GM13976 (cell line): ENCODE measurements at places on chromosomes 1 and 21.

DNA sequence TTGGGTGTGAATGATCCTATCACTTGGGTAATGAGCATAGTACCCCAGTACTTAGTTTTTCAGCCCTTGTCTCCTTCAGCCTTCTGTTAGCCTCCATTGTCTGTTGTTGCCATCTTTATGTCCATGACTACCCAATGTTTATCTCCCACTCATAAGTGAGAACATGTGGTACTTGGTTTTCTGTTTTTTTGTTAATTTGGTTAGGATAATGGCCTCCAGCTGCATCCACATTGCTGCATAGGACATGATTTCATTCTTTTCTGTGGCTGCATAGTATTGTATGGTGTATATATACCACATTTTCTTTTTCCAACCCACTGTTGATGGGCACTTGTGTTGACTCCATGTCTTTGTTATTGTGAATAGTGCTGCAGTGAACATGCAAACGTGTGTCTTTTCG, 39.6 kb upstream of the GPR52 start:
- DNase-seq = no peak

GRCh38 chr1:177164380-177165068, at the start of gene ASTN1:
Gene ASTN1, minus strand, starts transcription at chr1:177164712. Its CDS starts 36 bp downstream, at chr1:177164676.
- DNase-seq = no peak

GRCh38 chr1:244431166-244431565, 20.5 kb downstream of the ADSS2 start:
- no peak for DNase-seq

DNA sequence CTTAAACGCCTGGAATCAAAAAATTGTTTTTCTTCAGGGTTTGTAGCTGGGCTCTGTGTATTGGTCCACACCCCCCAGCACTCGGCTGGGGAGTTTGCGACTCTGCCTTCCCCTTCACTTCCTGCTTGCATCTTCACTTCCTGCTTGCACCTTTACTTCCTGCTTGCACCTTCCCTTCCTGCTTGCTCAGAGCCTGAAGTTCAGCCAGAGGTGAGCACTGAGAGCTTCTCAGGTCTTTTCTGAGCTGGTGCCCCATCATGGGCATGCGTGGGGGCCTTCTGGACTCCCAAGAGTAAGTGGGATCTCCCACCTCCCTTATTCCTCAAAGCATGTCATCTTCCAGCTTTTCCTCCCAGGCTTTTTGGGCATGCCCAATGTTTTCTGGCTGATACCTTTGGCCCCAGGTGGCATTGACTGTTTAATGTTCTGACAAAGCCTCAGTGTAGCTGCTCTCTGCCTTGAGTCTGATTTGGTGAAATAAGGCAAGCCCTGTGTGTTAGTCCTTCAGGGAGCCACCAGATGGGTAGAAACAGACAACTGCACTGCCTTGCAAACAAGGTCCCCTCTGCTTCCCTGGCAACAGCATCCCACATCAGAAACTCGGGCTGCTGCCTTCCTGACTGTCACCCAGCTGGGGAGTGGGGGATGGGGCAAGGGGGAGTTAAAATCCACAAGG, 3.5 kb downstream of the KRTAP10-2 start:
- DNase-seq = no peak

DNA sequence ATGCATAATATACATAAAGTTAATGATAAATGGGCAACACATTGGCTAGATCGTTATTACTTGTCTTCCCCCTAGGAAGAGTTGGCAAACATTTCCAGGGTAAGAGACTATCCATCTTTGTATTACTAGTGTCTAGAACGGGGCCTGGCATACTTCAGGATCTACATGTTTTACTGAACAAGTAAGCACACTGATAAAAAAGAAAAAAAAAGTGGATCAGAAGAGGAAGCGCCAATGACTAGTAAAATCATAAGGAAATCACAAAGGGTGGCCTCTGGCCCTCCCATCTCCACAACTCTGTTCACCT, 482 bp downstream of the TM2D1 start:
- no peak for DNase-seq

DNA sequence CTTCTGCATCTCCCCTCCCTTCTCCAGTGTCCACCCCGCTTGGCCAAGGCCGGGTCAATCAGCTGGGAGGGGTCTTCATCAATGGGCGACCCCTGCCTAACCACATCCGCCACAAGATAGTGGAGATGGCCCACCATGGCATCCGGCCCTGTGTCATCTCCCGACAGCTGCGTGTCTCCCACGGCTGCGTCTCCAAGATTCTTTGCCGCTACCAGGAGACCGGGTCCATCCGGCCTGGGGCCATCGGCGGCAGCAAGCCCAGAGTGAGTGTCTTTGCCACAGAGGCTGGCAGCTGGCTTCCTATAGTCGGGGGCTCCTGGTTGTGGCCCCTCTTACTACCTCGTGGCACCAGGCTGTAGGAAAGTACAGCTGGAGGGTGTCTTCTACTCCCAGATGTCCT, 3.6 kb downstream of the PAX7 start:
- DNase-seq = no peak

GRCh38 chr1:8204826-8205225, 113.1 kb upstream of the SLC45A1 start:
- no peak for DNase-seq

- no peak for DNase-seq
Observed at GRCh38 chr1:45381243-45381642, 41.0 kb upstream of the MUTYH start.

DNA sequence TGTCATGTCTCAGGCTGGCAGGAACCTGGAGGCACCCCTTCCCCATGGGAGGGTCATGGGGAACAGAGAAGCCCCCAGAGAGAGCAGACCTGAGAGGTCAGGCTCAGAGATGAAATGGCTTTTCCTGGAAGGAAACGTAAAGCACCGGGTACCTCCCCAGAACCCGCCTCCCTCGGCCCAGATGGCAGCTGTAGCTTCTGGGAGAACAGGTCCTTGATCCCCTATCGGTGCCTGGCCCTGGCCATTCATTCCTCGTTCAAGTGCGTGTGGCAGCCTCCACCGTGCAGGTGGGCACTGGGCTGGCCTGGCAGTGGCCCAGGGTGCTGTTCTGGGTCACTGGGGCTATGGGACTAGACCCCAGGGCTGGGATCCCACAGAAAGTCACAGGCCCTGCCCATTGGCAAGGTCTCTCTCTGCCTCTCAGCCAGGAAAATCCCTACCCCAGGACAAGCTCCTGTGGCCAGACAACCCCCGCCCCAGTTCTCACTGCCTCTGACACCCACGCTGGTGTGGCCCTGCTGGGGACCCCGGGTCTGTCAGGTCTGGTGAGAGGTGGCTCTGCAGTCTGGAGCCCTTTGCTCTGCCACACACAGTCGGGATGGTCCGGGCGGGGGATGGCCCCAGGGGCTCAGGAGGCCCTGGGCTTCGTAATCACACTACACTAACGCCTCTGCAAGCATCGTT, 183.2 kb upstream of the VAMP3 start:
- no peak for DNase-seq

DNA sequence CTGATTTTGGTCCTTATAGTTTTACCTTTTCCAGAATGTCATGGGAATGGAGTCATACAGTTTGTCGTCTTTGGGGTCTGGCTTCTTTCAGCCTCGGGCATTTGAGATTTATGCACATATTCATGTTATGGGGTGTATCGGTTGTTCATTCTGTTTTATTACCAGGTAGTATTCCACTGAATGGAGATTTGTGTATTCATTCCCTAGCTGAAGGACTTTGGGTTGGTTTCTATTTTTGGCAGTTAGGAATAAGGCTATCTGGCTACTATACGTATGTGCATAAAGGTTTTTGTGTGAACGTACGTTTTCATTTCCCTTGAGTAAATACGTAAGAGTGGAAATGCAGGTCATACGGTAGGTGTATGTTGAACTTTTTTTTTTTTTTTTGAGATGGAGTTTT, 65.1 kb downstream of the ACTL8 start:
- DNase-seq = no peak

- no peak for DNase-seq
Observed at GRCh38 chr1:244042293-244042692, 8.8 kb upstream of the ZBTB18 start.

- no peak for DNase-seq
Observed at GRCh38 chr21:31985398-31985797, 112.6 kb downstream of the HUNK start.
